ENCODE measurements at places on chromosomes 12 and 14.

DNA sequence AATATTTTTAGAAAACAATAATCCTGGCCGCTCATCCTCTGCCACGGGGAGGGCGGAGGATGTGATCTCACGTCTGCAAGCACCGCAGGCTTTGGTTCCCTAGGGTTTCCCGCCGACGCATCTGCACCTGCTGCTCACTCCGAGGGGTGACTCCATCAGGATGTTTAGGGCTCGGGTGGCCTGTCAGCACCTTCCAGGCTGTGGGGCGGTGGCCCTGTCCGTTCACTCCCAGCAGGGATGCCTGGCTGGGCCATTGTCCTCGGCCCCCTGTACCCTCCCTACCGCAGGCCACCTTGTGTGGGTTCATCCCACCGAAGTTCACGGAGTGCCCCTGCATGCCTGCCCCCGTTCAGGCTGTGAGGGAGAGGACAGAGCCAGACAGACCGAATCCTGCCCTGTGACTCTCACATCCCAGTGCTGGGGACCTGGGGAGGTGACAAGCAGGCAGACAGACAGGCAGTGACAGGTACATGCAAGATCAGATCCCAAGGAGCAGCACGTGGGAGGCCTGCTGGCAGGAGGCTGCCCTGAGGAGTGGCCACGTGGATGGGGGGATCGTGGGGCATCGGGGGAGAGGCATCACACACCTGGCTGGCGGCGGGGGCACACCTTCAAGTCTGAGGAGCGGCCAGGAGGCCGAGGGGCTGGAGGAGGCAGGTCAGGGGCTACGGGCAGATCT, 112.6 kb downstream of the ADGRD1 start:
- DNase-seq, result no peak

- DNase-seq, result no peak
These were observed 39.8 kb downstream of the PTPRR start for GRCh38 chr12:70880744-70881143.

GRCh38 chr14:40494483-40494882, 1062.2 kb upstream of the FBXO33 start:
- DNase-seq, result no peak

- no peak for DNase-seq
These were observed 84.4 kb upstream of the DDHD1 start for GRCh38 chr14:53237488-53237887.

GRCh38 chr12:67457778-67458665, 188.9 kb downstream of the CAND1 start:
- DNase-seq, result no peak

DNA sequence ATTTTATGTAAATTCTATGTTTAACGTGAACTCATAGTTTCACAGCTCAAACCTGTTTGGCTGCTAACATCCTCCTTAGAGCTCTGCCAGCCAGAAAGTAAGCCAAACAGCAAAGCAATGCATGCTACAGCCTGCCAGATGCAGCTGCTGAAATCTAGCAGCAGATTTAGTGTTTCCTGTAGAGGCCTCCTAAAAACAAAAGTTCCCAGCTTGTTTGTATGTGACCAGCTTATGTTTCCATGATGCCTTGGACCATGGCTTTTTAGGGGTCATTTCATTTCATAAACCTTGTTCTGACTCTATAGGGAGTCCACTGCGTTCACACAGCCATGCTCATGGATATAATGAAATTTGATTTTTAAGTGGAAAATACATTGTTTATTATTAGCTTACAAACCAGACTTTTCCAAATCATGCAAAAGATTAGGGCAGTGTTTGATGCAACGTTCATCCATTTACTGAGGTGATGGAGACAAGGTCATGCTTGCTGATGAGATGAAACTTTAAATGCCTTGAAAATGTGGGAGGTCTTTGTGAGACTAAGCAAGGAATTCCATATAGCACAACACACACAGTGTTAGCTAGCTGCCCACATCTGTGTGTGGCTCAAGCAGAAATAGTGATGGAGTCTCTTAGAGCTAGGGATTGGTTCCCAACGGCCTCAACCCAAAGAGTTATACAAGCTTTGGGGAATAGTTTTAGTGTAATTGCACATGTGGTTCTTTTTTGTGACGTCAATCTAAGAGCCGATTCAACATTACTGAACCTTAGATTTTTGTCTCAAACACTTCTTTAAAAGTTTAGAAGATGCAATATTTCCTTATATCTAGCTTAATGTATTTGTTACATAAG, 157.5 kb upstream of the LRIG3 start:
- DNase-seq, result no peak

GRCh38 chr12:115752913-115753726, 524.4 kb downstream of the MED13L start:
- peak; percentile 24 for DNase-seq

DNA sequence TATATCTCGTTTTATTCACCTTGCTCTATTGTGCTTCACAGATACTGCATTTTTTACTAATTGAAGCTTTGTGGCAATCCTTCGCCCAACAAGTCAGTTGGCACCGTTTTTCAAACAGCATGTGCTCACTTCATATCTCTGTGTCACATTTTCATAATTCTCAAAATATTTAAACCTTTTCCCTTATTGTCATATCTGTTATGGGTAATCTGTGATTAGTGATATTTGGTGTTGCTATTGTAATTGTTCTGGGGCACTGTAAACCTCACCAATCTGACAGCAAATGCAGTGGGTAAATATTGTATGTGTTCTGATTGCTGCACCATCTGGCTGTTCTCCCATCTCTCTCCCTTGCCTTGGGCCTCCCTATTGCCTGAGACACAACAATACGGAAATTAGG, 191.3 kb downstream of the BTG1 start:
- DNase-seq, result no peak

DNA sequence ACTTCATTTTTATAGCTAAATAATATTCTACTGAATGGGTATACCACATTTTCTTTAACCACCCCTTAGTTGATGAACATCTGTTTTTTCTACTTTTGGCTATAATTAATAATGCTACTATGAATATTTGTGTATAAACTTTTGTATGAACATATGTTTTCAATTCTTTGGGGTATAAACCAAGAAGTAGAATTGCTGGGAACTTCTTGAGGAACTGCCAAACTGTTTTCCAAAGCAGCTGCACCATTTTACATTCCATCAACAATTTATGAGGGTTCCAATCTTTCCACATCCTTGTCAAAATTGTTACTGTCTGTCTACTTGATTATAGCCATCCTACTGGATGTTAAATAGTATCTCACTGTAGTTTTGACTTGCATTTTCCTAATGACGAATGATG, 221.8 kb downstream of the PRKD1 start:
- no peak for DNase-seq

DNA sequence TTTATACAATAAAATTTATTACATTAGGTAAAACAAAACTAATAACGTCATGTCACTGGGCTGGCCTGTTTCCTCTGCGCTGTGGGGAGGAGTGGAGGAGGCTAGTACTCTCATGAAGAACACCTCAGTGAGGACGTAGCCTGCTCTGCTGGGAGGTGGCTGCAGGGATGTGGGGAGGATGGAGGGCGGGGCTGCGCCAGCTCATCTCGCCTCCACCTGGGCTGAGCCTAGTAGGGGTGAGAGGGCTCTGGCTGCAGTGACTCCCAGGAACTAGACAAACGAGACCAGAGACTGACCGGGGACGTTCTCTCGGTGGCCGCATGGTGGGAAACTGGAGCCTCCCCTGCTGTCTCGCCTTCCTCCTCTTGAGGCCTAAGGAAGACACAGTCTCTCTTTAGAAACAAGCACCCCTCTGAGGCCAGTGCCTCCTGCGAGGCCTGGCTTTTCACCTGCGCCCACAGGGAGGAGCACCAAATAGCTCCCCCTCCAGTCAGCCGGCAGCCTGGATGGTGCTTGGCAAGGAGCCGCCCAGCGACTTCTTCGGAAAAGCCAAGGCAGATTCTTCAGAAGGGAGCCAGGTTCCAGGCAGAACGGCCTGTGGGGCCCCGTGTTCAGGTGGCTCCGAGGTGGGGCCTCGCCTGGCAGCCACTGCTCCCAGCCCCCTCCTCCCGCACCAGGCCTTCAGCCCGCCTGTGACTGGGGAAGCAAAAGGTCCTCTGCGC, 62.4 kb downstream of the PLEKHG3 start:
- no peak for DNase-seq

GRCh38 chr12:19239616-19240234, 110.2 kb downstream of the PLEKHA5 start:
- DNase-seq, result no peak

DNA sequence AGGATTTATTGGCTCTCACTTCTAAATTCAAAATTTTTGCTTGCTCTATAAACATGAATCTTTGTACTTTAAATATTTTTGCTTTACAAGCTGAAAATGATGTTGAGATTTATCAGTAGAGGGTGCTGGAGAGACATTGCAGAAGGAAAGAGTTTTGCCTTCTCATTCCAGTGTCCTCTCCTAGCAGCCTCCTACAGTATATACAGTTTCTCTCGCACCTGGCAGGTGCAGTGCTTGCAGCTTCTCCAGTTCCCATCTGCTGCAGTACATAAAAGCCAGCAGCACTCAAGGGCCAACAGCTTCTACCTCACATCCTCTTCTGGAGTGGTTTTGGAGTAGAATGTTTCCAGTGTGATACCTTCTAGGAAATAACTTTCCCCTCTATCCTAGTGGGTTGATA, 601.8 kb upstream of the ATXN7L3B start:
- no peak for DNase-seq

Data from GM20000 (cell line).